ENCODE measurements at places on chromosomes 4 and X.

- DNase-seq: no peak
Measured at GRCh38 chr4:159178979-159179969, 76.4 kb downstream of the RAPGEF2 start.

GRCh38 chrX:56795309-56795868 lies 66.3 kb downstream of the NBDY start:
- no peak for DNase-seq

GRCh38 chrX:119363391-119363790 lies 35.7 kb upstream of the SLC25A43 start:
- no peak for DNase-seq

DNA sequence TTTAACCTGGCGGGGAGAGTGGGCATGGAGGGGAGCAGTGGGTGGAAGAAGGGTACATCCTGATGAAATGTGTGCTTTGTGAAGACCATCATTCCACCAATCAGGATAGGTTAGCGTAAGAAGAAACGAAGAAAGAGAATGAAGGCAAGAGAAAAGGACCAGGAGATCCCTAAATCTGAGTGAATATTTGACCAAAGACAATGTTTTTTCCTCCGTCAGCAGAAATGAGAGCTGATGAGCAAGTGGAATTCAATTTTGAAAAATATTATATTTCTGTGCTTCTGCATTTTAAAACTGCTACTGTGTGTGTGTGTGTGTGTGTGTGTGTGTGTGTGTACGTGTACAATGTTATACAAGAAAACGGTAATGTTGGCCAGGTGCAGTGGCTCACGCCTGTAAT lies 58.3 kb upstream of the NOCT start:
- DNase-seq: no peak

Data from HFF-Myc (cell line).